ENCODE measurements at places on chromosomes 1 and 21.

DNA sequence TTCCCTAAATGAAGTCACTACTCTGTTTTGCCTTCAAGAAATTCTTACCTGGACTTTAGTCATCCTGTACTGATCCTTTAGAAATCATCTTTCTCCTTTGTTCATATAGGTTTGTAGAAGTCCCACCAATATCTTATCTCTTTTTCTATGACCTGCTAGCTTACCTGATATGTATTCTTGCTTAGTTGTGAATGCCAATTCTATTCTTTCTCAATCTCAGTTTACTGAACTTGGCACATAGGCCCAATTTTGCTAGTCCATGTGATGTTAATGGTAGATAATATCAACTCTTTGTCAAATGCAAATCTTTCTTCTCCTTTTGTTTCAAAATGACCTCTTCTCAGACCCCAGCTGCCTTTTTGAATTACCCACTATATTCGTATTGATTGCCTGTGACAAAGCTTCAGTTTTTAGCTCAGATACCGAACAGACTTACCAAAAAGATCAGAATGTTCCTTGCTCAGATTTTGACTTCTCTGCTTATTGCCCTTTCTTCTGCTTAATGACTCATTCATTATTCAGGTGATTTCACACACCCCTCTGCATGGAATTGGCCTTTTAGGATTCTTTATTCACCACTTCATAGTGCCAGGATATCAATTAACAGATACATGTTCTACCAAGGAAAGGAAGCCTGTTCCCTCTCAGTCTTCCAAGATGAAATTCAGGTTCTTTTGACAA, 20.6 kb downstream of the IPO9 start:
- DNase-seq, result no peak

- no peak for DNase-seq
These were observed 489 bp downstream of the TNNI1 start for GRCh38 chr1:201421041-201421440.

DNA sequence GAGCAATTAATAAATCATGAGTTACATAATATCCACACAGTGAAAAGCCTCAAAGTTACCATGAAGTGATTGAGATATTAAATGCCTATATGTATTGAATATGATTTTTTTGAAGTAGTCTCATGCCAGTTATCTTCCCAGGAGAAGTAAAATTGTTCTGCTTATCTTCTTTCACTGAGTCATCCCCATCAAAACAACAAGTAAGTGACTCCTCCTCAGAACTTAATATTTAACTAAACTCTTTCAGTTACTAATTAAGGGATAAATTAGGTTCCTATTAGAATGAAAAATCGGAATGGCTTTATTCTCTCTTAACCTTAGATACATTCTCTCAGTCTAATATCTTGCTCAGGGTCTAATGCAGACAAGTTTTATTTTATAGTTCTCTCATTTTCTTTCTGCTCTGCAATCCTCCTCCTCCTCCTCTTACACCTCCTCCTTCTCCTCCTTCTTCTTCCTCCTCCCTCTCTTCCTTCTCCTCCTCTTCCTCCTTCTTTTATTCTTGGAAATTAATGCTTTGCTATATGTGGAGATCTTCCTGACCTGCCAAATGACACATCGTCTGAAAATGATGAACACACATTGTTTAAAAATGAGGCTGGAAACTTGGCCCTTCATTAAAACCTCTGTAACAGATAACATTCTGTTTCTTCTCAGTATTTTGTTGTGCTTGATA, 110.9 kb downstream of the RUNX1 start:
- DNase-seq, result no peak

- no peak for DNase-seq
These were observed 26.5 kb downstream of the ZNF362 start for GRCh38 chr1:33282791-33283190.

DNA sequence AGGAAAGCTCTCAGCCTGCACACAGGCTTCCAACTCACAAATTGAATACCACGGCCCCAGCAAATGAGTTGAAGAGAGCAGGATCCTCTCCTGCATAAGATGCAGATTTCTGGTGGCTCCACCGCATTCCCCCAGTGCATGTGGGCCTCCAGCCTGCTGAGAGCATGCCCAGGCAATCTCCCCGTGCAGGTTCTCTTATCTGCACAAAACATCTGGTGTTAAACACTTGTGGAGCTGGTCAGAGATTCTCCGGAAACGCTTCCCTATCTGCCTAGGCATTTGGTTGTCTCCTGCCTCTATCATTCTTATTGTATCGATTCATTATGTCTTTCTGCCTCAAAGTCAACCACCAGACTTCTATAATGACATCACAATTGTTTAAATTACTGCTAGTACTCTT, 1349.0 kb upstream of the B3GALT2 start:
- DNase-seq, result no peak

DNA sequence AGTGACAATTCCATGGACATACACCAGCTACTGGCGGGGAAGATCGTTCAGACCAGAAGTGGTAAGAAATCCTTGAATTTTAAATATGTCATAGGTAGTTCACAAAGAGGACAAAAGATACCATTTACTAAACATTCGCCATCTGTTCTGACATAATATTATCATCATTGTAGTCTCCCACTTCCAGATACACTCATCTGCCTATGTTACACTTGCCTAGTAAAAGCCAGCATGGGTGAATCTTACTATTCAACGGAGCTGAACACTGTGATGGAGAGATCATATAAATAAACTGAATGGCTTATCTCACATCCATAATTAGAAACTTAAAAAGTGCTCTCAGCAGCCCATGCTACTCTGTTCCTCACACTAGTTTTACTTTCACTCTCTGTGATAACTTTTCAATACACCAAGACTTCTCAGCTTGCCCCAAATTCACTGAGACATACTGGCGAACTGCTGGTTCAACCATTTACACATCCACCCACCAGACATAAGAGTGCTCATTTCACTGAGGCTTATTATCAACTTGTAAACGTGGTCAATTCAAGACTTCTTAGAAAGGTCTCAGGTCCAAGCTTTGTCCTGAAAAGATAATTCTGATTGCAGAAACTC, 463 bp upstream of the PRRC2C start:
- no peak for DNase-seq

DNA sequence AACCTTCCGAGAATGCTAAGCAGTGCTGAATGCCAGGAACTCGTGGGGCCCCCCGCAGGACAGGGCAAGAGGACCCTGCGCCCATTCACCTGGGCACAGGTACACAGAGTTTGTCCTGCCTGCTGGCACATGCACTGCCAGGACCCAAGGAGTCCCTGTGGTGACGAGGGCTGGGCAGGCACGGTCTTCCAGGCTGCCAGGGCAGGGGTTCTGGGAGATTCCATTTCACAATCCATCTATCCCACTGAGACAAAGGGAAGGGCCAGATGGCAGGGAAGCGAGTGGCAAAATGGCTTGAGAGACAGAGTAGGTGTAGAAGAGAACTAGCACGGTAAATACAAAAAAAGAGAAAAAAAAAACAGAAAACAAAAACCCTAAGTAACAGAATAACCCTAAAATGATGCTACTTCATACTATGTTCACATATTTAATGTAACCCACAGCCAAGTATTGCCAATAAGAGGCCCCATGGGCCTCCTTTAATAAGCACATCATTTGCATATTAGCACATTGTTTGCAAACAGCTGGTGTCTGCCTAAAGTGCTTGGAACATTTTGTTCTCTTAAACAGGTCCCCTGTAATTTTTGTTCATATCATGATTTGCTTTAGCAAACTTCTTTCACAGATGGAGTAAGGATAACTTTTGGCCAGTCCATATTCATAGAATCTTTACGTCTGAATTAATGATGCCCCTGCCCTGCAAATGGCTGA, 83.8 kb downstream of the STUM start:
- DNase-seq, result no peak

DNA sequence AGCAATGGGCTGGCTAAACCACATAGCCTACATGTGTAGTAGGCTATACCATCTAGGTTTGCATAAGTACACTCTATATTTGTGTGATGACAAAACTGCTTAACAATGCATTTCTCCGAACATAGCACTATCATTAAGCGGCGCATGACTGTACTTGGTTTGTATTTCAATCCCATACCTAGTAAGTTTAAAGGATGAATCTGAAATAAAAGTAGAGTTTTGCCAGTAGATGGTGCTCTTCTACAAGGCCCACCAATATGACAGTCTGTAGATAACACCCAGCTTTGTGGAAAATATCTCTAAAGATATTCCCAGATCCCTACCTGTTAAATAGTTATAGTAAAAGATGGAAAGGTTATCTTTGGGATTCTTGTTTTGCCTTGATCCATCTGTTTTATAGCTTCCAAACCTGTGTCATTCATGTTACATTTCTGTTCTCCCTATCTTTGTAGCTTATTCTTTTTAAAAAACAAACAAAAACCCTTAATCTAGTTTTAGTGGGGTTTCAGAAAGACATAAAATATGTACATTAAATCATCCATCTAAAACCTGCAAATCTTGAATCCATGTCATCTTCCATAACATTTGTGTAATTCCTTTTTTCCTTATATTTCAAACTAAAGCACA, 33.9 kb upstream of the ASPM start:
- no peak for DNase-seq

DNA sequence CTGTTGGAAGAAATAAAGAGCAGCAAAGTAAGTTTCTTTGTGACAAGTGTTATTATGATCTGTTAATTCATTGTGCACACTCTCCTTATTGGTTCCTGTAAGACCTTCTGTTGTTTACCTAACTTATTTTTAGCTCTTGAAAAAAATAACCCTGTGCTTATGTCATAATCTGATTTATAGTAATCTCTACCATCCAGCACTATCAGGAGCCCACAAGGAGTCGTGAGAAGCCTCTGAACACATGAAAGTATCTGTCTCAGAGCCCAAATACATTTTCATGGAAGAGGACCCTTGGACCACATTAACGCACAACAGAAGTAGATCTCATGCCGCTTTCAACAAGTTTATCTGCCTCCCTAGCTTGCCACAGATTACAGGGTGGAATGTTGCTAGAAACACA, 45.8 kb downstream of the CENPF start:
- DNase-seq, result no peak

DNA sequence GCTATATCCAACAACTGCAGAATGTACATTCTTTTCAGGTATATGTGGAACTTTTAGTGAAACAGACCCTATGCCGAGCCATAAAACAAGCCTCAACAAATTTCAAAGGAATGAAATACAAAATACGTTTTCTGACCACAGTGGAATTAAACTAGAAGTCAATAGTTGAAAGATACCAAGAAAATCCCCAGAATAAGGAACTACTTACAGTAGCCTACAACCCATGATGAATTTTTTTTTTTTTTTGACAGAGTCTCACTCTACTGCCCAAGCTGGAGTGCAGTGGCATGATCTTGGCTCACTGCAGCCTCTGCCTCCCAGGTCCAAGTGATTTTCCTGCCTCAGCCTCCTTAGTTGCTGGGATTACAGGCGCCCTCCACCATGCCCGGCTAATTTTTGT, 83.4 kb downstream of the RUNX3 start:
- no peak for DNase-seq

DNA sequence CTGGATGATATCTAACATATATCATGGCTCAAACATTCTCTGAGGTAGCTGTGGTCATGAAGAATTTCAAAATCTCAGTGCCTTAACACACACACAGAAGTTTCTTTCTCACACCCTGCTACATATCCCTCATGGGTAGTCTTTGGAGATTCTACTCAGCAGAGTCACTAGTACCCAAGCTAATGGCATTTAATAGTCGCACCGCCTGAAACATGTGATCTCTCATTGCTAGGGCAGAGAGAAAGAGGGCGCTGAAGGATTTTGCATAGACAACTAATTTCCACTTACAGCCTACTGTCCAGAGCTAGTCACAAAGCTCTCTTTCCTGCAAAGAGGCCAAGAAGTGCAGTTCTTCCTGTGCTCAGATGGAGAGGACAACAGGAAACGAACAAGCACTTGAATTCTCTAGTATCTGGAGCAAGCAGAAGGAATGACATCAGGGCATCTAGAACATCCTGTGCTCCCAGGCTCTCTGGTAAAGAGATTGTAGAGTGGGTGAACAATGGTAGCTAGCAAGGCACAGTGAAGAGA, 183.4 kb upstream of the PTBP2 start:
- DNase-seq, result no peak

DNA sequence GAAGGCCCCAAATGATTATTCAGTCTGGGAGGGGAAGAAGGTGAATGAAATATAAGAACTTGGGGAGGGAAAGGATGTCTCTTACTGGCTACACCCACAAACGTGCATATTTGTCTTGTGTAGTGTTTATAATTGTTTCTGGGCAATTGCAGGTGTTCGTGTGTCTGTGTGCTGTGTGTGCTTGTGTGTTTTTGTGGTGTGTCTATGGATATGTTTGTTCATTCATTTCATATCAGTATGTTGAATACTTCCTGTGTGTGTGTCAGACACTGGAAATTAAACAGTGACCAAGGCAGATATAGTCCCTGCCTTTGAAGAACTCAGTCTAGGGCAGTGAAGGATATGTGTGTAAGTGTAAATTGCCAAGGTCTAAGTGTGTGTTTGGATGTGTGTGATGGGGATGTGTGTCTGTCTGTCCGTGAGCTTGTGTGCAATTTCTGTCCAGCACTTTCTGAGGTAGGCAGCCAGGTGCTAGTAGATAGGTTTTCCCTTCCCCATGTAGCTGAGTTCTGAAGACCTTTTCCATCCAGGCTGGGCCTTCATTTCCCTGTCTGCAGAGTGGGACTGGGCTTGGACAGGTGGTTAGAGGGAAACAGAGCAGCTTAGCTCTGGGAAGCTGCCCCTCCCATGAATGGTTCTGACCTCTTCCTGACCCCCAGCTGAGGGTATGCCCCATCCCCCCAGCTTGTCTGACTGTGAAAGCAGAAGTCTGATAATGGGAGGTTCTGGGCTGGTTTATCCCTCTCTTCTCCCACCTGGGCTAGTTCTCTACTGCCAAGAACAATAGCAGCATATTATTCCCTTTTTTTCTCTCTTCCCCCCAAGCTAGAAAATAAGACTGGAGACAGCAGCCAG, 3.8 kb downstream of the AGO1 start:
- DNase-seq, result no peak

DNA sequence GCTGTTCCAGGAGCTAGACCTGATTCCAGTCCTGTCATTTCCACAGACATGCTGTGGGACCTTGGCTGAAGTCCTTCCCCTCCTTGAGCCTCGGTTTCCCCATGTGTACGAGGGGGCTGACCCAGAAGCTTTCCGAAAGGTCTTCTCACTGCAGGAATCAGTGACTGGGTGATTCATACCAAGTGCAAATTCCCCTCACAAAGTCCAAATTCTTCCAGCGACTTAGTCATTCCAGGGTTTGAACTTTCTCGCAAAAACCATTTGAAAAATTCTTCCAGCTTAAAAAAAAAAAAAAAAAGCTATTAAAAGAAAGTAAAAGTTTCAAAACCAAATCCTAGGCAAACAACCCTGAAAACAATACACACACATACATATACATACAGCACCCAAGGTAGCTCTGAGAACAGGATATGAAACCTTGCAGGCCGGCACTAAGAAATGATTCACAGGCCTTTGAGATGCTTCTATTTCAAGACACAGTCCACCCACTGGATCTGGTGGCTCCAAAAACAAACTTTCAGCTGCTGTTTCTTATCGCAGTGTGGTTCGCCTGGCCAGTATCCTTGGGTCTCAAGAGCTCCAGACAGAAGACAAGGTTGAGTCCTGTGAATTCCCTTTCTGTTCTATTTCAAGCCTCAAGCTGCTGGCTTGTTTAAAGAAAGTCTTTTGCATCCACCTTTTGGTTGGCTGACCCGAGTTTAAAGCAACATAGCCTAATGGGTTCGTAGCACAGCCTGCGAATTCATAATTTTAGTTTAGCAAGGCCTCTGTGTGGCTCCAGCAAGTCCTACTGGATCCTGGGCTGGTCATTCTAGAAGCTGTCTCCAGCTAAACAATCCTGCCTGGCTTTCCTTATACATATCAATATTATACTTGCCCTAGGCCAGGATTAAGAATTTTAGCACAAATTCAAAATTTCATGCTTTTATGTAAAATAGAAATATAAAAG, 18.0 kb upstream of the ID3 start:
- no peak for DNase-seq

All from stimulated activated effector memory CD8-positive, alpha-beta T cell treated with anti-CD3 and anti-CD28 coated beads, Interleukin-12 subunit alpha, Interleukin-12 subunit beta, amount 100 ng/mL, for 72 hours (primary cell).